Endothelial cell (in vitro differentiated cells): ENCODE measurements at places on chromosomes 2 and 18.

- H3K4me3 ChIP-seq: no peak overlapping the region
- no peak for DNase-seq
- H3K4me1 ChIP-seq: peaks cover 12% of the 10 kb centered on the region
- H3K27ac ChIP-seq: no peak overlapping the region
These were observed 43.1 kb downstream of the TMEM185B start for GRCh38 chr2:120180066-120180465.

- no peak for DNase-seq
- peaks cover 6% of the 10 kb centered on the region for H3K27me3 ChIP-seq
- H3K27ac ChIP-seq: no peak overlapping the region
- no peaks in the 10 kb centered on the region for H3K36me3 ChIP-seq
- H3K4me1 ChIP-seq: no peaks in the 10 kb centered on the region
These were observed 153.6 kb upstream of the TWIST2 start for GRCh38 chr2:238694136-238694755.

DNA sequence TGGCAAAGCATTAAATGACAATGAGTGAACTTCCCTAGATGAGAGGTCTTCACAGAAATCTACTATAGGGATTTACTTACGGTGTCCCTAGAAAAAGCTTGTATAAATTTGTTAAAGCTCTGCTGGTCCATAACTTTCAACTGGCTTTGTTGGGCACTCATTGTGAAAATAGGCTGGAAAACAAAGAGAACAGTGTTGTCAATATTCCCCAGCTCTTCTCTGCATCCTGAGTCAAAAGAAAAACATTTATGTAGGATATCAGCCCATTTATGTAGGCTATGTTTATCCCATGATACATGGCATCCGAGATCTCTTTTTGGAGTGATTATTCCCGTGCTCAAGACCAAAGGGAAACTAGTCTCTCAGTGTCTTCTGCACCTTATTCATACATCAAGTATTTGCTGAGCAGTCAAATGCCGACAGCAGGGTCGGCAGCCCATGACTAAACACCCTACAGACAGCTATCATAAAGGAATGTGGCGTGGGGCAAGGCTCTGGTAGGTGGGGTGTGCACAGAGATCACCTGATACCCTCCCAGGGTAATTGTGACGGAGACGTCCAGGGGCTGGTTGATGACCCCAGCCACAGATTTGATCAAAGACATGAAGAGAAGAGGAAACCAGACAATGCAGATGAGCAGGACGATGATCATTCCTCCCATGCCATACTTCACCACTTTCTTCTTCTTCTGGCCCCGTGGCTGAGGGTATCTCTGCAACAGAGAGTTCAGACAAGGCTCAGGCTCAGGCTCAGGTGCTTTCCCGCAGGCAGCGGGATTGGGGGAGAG is 155.9 kb downstream of the NAPG start:
- peaks cover 5% of the 10 kb centered on the region for H3K4me1 ChIP-seq
- H3K4me3 ChIP-seq: no peak overlapping the region
- no peak overlapping the region for H3K27ac ChIP-seq
- no peak for DNase-seq
- peaks cover 3% of the 10 kb centered on the region for H3K27me3 ChIP-seq
- H3K36me3 ChIP-seq: no peaks in the 10 kb centered on the region

DNA sequence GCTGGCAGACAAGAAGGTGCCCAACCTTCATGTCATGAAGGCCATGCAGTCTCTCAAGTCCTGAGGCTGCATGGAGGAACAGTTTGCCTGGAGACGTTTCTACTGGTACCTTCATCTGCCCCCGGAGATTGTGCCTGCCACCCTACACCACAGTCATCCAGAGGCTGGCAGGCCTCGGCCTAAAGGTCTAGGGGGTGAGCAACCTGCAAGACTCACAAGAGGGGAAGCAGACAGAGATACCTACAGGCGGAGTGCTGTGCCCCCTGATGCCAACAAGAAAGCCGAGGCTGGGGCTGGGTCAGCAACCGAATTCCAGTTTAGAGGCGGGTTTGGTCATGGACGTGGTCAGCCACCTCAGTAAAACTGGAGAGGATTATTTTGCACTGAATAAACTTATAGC is 12.0 kb upstream of the SERTAD2 start:
- H3K4me3 ChIP-seq: no peak overlapping the region
- H3K36me3 ChIP-seq: no peaks in the 10 kb centered on the region
- peaks cover 18% of the 10 kb centered on the region for H3K4me1 ChIP-seq
- no peak for DNase-seq
- no peak overlapping the region for H3K27ac ChIP-seq

- no peak overlapping the region for H3K4me3 ChIP-seq
- peak; percentile 88 for DNase-seq
- H3K4me1 ChIP-seq: peaks cover 6% of the 10 kb centered on the region
- H3K36me3 ChIP-seq: peaks cover 7% of the 10 kb centered on the region
- peaks cover 4% of the 10 kb centered on the region for H3K27me3 ChIP-seq
- no peak overlapping the region for H3K27ac ChIP-seq
These were observed 217.2 kb downstream of the TNS1 start for GRCh38 chr2:217785544-217786045.

DNA sequence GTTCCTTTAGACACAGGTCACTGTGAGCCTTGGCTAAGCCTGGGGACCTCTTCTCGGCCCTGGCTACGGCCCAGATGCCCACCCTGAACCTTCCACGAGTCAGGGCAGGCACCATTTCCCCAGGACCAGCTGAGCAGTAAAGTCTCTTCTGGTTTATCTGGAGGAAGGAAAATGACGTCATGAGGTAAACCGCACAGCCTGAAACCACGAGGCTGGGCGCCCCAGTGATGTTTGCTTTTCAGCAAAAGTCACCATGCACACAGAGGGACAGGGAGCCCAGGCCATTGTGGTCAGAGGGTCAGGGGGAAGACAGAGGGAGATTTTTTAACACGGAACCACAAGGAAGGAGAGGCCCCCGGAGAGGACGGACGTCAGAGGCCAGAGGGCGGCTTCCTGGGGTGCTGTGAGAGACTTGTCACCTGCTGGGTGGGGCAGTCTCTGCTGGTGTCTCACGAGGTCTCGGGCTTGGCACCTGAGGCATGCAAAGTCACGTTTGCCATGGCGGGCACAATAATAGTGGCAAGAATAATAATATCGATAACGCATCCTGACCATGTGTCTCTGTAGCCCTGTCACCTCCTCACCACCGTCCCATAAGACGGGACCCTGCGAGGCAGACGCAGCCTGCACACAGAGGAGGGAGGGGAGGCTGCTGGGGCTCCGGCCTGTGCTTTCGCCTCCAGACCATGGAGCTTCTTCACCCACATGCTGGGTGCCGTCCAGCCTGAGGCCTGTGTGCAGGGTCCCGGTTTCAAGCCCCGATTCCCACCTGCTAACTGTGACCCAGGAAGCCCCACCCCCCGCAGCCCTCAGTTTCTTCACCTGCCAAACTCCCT is 33.2 kb upstream of the FOSL2 start:
- peak overlapping the region; percentile 36 for H3K27ac ChIP-seq
- no peak overlapping the region for H3K4me3 ChIP-seq
- peaks cover 8% of the 10 kb centered on the region for H3K27me3 ChIP-seq
- DNase-seq: no peak
- peaks cover 7% of the 10 kb centered on the region for H3K4me1 ChIP-seq
- no peaks in the 10 kb centered on the region for H3K36me3 ChIP-seq

- no peak overlapping the region for H3K27ac ChIP-seq
- H3K4me1 ChIP-seq: peaks cover 19% of the 10 kb centered on the region
- H3K27me3 ChIP-seq: peaks cover 8% of the 10 kb centered on the region
- peak overlapping the region; percentile 97 for H3K4me3 ChIP-seq
- DNase-seq: peak; percentile 17
- H3K36me3 ChIP-seq: peaks cover 30% of the 10 kb centered on the region
These were observed 866 bp upstream of the SF3B6 start for GRCh38 chr2:24076849-24077534.
